AG08396 (cell line): ENCODE measurements at places on chromosomes 11 and 22.

- DNase-seq, result no peak
These were observed 28.3 kb downstream of the SNU13 start for GRCh38 chr22:41660416-41660815.

- DNase-seq, result peak; percentile 57
These were observed 710 bp downstream of the TUB start for GRCh38 chr11:8081591-8082250.

DNA sequence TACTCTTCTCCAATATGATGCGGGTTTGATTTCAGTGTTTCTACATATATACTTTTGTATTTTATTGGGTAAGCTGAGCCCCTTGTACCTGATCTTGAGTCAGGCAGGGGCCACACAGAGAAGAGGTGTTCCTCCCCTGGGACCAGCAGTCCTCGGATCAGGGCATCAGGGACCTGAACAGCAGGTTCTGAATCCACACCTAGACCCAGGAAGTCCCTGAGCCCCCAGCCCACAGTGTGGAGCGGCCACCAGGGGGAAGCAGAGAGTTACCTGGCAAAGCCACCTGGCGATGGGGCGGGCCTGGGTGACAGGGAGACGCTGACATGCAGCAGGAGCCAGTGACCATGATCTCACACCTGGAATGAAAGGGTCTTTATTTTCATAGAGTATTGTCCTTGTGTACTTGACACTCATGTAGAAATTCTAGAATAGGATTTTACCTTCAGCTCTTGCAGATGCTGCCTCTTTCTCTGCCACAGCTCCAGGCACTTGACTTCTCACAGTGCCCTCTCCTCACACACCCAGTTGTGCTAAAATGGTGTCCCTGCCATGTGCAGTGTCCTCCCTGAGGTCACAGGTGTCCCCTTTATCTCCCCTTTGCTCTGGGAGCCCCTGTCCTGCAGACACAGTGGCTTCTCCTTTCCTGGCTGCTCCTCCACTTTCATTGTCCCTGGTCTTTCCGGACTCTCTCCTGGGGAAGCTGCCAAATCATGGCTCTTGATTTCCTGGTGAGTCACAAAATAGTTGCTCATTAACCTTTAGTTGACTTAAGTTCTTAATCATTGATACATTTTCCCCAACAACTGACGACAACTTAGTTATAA is 48.5 kb downstream of the GGTLC2 start:
- DNase-seq, result peak; percentile 12

DNA sequence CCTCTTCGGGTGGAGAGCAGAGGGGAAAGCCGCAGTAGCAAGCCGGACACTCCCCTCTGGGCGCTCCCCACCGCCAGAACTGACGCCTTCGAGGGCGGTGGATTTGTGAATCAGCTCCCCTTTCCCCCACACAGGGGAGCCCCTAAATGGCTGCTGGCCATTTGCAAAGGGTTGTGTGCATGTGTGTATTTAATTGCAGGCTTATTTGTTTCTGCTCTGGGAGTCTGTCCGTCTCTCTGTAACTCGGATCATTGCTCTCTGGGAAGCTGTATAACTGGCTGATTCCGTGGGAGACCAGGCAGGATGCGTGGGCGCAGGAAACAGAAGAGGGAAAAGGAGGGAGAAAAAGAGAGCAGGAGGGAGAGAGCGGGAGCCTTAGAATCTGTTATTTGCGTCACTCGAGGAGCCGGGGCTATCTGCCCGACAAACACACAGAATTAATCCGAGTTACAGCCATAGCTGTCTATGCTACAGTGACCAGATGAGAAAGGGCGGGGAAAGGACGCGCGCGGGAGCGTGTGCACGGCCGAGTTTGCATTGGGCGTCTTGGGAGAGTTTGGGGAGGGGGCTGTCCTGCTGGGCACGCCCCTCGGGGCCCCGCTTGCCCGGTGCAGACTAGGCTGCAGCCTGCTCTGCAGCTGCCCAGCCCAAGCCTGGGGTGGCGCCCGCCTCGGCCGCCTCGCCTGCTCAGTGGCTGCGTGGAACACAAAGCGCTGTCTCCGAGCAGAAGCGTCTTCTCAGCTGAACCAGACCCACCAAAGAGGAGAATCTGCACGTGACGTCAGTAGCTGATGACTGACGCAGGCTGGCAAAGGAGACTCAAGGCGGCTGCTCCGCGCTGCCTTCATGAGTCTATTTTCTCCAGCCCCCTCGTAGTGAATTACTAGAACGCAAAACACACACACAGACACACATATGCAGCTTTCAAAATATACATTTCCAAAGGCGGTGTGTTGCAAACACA is 105.3 kb upstream of the HSD17B12 start:
- peak; percentile 69 for DNase-seq

DNA sequence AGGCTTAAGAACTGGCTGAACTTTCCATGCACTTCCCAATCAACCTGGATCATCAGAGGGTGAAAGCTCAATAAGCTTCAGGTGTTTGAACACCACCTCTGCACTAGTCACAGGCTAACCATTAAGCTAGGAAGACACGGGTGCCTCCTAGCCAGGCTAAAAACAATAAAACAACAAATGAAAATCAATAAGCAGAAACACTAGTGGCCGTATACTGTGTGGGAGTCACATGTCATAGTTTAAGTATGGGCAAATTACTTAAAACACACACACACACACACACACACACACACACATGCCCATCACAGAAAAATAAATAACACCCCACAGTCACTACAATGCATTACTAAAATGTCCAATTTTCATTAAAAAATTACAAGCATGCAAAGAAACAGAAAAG is 85.2 kb downstream of the APOL5 start:
- no peak for DNase-seq

DNA sequence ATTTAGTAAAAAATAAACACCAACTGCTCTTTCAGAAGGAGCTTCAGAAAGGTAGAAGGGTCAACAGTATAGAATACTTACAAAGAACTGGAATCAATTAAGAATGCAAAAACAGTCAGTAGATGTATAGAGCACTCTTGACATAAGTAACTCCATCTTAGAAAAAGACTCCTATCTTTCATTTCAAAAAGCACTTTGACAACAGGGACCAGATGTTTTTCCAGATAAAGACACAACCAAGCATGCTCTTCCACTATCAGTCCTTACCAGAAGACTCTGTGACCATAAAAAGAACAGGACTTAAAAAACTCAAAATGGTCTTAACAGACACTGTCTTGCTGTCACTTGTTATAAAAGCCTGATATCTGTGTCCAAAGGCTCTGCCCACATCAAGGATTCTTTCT is 5.2 kb downstream of the SLC25A17 start:
- DNase-seq, result no peak

DNA sequence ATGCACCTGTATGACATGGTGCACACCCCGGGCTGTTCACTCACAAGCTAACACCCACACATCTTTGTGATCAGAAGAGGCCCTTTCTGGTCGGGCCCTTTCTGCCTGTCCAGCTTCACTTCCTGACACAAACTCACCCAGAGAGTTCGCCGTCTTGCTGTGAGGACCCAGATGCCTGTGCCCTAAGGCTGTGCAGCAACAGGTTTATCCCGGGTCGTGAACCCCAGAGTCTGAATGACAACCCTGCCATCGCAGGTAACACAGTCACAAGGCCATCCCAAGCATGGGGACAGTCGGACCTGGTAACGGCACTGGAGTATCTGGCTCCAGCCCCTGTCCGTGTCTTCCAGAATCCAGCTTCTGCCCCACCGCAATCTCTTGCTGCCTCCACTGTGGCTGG is 235.1 kb downstream of the BUD13 start:
- no peak for DNase-seq

DNA sequence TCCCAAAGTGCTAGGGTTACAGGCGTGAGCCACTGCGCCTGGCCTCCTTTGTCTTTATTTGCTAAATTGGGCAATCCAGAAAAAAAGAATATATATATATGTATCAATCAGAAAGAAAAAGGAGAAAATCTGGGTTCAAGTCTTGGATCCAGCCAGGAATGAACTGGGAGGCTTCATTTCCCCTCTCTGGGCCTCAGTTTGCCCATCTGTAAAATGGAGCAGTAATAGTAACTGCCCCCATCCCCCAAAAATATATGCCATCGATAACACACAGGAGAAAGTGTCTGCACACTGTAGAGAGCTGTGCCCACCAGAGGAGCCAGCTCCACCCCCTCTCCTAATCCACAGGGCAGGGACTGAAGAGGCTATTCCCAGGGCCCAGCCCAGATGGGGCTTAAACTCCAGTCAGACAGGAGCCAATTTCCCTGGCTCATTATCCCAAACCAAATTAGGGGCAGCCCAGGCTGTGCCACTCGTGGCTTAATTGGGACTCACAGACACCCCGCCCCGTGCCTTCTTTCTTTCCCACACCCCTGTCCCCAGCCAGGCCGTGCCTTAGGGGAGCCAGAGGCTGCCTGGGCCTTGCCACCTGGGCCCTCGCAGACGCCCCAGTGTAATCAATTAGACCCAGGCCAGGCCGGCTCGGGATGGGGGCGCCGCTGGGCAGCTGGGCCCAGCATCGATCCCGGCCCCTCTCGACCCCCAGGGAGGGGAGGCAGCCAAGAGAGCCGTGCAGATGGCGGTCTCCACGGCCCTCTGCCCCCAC is 171.5 kb downstream of the MN1 start:
- no peak for DNase-seq

DNA sequence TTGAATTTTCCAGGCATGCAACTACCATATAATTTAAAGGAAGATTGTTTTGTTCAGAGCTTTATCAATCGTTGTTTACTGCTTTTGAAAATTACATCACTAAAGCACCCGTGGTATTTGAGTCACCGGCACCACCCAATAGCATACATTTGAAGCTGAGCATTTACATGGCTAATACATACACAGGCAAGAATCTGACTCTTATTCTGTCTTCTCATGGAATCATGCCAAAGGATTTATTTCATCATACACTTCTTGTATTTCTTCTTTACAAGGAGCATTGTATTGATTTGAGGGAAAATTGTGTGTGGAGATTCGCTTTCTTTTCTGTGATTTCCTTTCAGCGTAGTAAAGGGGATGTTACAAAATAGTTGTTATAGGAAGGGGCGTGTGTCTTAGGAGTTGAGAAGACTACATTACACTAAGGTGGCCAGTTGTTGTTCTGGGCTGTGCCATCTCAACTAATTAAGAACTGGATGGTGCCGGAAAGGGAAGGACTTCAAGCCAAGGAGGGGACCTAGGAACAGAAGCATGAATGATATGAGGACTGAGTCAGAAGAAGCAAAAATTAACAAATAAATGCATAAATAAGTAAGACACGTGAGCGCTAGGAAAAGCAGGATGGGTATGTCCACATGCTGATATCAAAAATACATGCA is 12.9 kb upstream of the CD3E start:
- no peak for DNase-seq

DNA sequence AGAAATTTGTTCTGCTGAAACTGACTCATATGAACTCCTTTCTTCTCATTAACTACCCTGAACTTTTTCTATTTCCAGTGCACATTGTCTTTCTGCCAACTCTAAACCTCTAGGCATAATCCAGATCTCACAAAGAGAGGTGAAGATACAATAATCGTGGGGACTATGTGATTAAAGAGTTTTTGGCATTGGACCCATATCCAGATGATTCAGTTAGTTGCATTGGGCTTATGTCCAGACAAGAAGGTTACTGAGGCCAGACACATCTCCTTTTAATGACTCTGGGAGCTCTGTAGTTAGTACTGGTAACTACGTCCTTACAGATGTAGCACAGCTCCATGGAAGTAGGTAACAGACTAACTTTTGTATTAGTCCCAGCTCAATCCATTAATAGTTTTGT is 273.0 kb downstream of the CASP12 start:
- DNase-seq, result no peak

DNA sequence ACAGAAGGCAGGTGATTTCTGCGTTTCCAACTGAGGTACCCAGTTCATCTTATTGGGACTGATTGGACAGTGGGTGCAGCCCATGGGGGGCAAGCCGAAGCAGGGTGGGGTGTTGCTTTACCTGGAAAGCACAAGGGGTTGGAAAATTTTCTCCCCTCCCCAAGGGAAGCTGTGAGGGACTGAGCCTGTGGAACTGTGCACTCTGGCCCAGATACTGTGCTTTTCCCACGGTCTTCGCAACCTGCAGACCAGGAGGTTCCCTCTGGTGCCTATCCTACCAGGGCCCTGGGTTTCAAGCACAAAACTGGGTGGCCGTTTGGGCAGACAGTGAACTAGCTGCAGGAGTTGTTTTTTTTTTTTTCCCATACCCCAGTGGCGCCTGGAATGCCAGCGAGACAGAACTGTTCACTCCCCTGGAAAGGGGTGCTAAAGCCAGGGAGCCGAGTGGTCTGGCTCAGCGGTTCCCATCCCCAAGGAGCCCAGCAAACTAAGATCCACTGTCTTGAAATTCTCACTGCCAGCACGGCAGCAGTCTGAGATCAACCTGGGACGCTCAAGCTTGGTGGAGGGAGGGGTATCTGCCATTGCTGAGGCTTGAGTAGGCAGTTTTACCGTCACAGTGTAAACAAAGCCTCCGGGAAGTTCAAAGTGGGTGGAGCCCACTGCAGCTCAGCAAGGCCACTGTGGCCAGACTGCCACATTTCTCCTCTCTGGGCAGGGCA is 97.2 kb downstream of the JRKL start:
- DNase-seq, result no peak

GRCh38 chr11:133697603-133698180 is 147.6 kb downstream of the SPATA19 start:
- DNase-seq, result no peak

DNA sequence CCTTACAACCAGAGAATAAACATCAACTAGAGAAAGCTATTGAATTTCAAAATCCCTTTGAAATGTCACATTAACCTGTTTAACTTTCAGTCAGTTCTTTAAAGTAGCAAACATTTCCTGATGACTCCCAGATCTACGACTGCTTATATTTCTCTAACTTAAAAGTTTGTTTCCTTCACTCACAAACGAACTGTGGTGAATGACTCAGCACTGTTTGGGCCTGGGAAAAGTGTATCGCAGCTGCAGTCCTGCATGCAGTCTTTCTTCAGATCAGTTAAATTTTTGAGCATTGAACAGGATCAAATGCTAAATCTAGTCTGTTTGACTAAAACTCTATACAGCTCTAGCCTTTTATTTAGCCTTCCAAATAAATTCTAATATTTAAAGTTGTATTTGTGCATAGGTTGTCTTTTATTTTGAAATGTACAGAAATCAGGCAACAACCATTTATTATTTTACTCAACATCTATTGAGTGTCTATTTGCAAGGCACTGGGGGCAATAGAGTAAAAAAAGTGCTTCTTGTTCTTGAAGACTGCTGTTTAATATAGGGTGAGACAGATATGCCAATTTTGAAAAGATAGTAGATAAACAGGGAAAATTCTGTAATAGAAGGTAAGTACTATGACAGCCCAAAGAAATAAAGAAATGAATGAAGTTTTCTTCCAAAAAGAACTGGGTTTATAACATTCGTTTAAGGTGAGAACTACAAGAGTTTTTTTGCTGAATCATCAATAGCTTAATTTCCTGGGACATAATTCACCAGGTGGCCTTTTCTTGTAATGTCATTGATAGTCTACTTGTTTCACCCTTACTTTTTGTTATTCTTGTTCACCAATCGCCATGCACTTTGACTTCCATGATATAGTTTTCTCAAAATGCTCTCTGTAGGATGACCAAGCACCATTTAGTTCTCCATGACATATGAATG is 235.4 kb downstream of the METTL15 start:
- peak; percentile 67 for DNase-seq
